ENCODE measurements at places on chromosomes 4 and X. TPM values are rescaled to one million over a fixed set of nuclear protein-coding genes. Genes with fewer than 3 reads are reported as not detected.

- DNase-seq = no peak
These were observed at the start of gene MAGED2 for GRCh38 chrX:54807524-54808108. MAGED2 (plus strand) TSS chrX:54807745; CDS start chrX:54809332, 1,587 bp downstream.

- DNase-seq = no peak
These were observed 25.6 kb upstream of the MAGEA1 start for GRCh38 chrX:153153516-153153915.

GRCh38 chr4:140448162-140448561 is 20.7 kb upstream of the CLGN start:
- DNase-seq = no peak

GRCh38 chr4:135418353-135418752 is 1216.8 kb upstream of the PABPC4L start:
- no peak for DNase-seq

DNA sequence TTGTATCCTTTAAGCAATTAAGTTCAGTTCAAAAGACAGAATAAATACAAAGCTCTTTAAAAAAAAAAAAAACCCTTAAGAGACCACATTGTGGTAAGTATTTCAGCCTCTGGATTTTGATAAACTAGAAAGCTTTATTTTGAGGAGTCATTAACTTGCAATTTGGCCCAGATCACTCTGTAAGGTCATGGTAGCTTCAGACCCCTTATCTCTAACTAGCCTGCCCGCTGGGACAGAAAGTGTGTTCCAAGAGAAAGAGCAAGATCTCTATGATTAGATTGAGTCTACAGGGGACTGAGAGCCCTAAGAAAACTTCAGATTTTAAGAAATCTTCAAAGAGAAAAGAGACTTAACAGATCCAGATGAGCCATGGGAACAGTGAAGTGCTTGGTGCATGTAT is 45.6 kb downstream of the GALNT7 start:
- DNase-seq = no peak

- DNase-seq = no peak
These were observed 165.8 kb downstream of the VSIG4 start for GRCh38 chrX:65874110-65874509.

GRCh38 chr4:120847019-120847582 is 75.4 kb downstream of the PRDM5 start:
- DNase-seq = no peak

GRCh38 chr4:33107814-33108213 is 2387.6 kb downstream of the PCDH7 start:
- DNase-seq = no peak

DNA sequence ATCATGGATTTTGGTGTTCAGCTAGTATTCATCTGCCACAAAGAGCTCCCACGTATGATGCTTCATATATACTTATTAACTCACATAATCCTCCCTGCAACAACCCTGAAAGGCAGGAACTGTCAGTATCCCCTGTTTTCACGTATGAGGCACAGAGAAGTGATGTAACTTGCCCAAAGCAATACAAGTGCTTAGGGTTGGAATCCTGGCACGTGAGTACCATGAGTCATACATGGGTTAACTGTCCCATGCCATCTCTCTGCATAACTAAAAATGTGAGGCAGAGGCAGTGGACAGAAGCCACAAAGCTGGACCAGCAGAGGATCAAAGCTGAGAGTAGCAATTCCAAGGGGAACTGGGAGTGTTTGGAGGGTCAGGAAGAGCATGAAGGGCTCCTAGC is 35.7 kb upstream of the EGFL6 start:
- DNase-seq = no peak

DNA sequence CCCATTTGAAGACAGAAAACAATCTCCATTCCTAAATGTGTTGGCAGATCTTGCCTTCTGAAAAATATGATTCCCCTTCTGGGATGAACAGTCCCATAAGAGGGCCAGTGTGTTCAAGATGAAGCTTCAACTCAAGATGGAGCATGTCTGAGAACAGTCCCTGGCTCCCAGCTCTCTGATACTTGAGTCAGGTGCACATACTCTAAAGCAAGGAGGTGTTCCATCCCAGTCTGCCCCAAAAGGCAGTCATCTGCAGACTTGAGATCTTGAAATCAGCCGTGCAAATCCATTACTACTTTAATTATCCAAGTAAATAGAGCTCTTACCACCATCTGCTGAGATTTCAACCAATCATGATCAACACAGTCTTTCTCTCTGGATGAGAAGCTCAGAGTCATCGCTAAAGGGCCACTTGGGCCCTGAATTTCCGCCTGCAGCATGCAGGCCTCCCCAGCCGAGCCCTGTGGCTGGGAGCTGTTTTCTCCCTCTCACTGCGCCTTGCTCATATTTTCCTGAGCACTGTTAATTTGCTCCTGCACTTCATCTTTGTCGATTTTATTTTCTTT is 22.2 kb downstream of the CCDC149 start:
- DNase-seq = no peak

GRCh38 chr4:7041801-7042502 is 1.2 kb upstream of the TADA2B start:
- DNase-seq = no peak

GRCh38 chr4:170190265-170190664 is 100.5 kb upstream of the AADAT start:
- no peak for DNase-seq

GRCh38 chr4:41385481-41385880 is 128.8 kb downstream of the UCHL1 start:
- no peak for DNase-seq

- DNase-seq = no peak
These were observed 157.6 kb downstream of the DCLK2 start for GRCh38 chr4:150235808-150236271.

DNA sequence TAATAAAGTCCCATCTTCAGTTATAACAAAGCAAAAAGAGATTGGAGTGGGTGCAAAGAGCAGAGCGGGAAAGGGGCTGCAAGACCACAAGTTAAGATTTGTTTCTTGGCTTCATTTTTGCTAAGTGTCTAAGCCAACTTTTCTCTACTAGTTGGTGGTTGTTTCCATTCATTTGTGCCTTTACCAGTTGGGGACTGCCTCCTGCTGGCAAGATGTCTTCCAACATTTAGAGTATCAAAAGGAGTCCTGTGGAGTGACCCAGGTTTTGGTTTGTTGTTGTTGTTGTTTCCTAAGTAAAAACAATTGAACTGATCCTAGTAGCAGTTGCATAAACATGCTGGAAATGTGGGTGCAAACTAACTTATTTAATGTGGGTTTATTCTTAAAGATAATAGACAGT is 121.1 kb downstream of the SPATA18 start:
- no peak for DNase-seq

DNA sequence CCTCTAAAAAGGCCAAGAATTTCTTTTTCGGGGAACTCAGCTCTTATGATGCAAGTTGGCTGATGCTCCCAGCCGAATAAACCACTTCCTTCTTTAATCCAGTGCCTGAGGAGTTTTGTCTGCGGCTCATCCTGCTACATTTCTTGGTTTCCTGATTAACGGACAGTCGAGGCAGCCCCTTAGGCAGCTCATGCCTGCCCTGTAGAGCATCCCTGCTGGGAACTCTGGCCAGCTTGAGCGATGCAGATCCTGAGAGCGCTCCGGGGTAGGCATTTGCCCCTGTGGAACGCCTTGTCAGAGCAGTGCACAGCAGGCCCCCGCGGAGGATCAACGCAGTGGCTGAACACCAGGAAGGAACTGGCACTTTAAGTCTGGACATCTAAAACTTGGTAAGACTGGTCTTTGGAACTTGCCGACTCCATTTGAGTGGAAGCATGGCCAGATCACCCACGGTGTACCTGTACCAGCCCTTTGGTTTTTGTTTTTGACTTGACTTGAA is 3.1 kb downstream of the CT45A10 start:
- no peak for DNase-seq

- no peak for DNase-seq
These were observed 101.1 kb upstream of the SHISA3 start for GRCh38 chr4:42296196-42296595.

DNA sequence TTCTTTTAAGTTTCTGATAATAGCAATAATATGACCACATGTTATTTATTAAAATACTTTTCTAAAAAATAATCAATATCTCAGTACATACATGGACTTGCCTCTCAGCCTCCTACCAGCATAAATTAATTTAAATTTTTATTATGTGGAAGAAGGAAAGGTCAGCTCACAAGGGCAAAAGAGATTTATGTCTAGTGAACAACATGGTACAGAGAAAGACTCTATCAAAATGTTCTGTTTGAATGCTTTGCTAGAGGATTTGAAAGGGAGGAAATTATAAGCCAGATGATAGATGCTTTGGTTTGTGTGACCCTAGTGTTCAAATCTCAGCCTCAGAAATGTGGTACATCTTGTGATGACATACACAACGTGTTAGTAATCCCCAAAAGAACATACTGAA is 94.3 kb downstream of the DKK2 start:
- no peak for DNase-seq

DNA sequence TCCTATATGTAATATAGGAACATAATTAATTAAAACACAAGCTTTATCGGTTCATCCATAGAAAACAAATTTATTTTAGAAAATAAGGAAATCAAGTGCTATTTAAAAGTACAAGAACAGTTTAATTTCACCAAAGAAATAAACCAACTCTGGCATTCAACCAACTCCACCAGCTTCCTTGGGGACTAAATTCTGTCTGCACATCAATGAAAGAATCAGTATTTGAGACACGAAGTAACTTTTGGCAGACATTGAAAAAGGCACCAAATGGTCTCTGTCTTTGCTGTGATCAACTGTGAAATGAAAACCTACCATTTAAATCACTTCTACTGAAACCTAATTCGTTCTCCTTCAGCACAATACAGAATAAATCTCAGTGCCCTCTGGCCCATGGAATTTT is 719.7 kb upstream of the GRIA3 start:
- no peak for DNase-seq

DNA sequence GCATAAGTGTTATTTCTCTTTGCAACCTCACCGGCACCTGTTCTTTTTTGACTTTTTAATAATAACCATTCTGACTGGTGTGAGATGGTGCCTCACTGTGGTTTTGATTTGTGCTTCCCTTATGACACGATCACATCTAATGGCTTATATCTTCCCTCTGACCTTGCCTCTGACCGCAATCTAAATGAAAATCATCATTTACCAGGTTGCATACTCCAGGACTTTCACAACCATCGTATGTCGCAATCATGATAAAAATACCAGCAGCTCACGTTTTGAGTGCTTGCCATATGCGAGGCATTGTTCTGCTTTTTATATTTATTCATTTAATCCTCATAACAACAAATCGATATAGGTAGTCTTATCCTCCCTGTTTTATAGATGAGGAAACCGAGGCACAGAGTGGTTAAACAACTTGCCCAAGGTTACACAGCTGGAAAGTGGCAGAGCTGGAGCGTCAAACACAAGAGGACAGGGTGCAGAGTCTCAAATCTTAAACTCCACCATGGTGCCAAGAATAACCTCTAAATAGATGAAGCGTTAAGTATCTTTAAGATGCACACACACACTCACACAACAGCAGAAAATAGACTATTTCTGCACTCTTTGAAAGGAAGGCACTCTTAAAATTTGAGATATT is 102.2 kb downstream of the SEL1L3 start:
- no peak for DNase-seq

GRCh38 chr4:152032722-152033131 is 271.9 kb upstream of the GATB start:
- DNase-seq = no peak

- no peak for DNase-seq
These were observed 7.0 kb downstream of the PCDH10 start for GRCh38 chr4:133156096-133156495.

GRCh38 chrX:127124871-127125270 is 305.3 kb downstream of the PRR32 start:
- DNase-seq = no peak

GRCh38 chrX:136211766-136212556 is 39.2 kb downstream of the MAP7D3 start:
- no peak for DNase-seq

GRCh38 chr4:108890484-108890881 is 127.6 kb upstream of the ETNPPL start:
- DNase-seq = no peak

DNA sequence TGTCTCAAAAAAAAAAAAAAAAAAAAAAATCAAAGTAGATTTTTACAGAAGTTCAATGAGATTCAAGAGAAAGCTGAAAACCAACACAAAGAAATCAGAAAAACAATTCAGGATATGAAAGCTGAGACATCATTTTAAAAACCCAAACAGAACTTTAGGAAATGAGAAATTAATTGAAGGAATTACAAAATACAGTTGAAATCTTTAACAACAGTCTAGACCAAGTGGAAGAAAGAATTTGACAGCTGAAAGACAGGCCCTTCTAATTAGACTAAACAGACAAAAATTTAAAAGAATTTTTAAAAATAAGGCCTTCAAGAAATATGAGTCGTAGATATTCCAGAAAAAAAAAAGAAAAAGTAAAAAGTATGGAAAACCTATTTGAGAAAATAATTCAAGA is 33.9 kb upstream of the PLK4 start:
- no peak for DNase-seq

- no peak for DNase-seq
These were observed 208.7 kb downstream of the SOWAHB start for GRCh38 chr4:76689145-76689817.

DNA sequence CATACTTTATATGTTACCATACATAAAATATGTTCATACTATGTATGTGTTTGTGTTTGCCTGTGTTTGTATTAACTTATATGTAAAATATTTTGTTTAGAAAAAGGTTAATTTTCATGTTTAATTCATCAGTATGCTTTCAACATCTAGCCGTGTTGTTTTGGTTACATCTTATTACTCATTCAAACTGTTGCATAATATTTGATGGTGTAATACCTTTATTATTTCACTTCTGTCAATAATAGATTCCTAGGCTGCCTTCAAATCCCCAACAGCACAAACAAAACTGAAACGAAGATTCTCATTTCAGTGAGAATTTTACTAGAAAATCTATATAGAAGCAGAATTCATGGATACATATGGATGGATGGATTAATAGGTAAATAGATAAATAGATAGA is 462.3 kb upstream of the ADGRL3 start:
- no peak for DNase-seq

GRCh38 chr4:11623726-11624037 is 195.0 kb upstream of the HS3ST1 start:
- no peak for DNase-seq

SYNPO2 gene
- total RNA-seq = 89.8 TPM

GAB3 gene
- total RNA-seq = 13.7 TPM

TLL1 gene
- 7.2 TPM for total RNA-seq

ARMCX5 gene
- total RNA-seq = 6.7 TPM

CSAG2 gene
- total RNA-seq = not detected

NDUFC1 gene
- total RNA-seq = 41.6 TPM

XKRX gene
- not detected for total RNA-seq

POU4F2 gene
- not detected for total RNA-seq

WDR17 gene
- total RNA-seq = 1.4 TPM

TCP11X2 gene
- not detected for total RNA-seq

AKAP14 gene
- total RNA-seq = not detected

ADH1B gene
- total RNA-seq = 2,315 TPM

LONRF3 gene
- total RNA-seq = 13.1 TPM

NHS gene
- 11.4 TPM for total RNA-seq

PPAT gene
- 4.8 TPM for total RNA-seq

Data from mesenteric fat pad (tissue), 1 donor.